ENCODE measurements at places on chromosomes 5 and 9.

DNA sequence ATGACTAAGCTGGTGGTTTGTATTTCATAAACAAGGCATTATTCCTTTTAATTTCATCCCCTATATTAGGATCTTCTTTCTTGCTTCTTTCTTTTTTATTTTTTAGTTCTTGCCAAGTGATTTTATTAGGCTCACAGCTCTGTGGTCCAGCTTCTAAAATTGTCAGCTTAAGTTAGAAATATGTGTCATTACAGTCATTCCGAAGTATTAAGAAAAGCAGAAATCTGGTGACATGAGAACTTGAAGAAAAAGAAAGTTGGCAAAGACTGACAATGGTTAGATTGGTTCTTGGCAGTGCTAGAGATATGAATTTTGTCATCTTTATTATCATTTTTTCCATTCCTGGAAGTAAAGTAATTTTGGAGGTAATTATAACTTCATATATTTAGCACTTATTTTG, 166.5 kb upstream of the PRR16 start:
- no peak for DNase-seq

GRCh38 chr9:5499157-5499556, 11.2 kb upstream of the PDCD1LG2 start:
- DNase-seq = no peak

DNA sequence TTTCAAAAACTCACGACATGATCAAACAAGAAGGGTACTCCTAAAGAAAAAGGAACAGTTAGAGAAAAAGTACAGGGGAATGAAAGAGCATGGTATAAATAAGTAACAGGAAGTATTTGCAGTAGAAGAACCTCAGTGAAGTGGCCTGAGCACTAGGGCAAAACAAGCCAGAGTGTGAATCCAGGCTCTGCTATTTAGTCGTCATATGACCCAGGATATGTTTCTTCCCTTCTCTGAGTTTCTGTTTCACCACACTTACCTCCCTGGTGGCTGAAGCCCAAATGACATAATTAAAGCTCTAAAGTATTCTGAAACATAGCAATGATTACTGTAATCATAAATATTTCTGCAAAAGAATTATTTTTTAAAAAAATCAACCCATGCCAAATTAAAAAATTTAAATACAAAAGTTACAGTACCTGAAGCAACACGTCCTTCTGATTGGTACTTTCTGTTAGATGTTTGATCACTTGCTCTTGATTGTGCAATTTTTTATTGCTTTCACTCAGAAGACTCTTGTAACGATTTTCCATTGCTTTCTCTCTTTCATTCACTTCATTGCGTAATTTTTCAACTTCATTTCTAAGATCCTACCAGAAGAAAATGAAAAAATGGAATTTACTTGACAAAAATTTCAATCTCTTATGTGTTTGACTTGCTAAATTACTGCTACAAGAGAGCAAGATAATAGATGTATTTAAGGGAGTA, 88.9 kb downstream of the CDK5RAP2 start:
- DNase-seq = no peak

GRCh38 chr5:119318256-119318894, 37.4 kb upstream of the TNFAIP8 start:
- no peak for DNase-seq

DNA sequence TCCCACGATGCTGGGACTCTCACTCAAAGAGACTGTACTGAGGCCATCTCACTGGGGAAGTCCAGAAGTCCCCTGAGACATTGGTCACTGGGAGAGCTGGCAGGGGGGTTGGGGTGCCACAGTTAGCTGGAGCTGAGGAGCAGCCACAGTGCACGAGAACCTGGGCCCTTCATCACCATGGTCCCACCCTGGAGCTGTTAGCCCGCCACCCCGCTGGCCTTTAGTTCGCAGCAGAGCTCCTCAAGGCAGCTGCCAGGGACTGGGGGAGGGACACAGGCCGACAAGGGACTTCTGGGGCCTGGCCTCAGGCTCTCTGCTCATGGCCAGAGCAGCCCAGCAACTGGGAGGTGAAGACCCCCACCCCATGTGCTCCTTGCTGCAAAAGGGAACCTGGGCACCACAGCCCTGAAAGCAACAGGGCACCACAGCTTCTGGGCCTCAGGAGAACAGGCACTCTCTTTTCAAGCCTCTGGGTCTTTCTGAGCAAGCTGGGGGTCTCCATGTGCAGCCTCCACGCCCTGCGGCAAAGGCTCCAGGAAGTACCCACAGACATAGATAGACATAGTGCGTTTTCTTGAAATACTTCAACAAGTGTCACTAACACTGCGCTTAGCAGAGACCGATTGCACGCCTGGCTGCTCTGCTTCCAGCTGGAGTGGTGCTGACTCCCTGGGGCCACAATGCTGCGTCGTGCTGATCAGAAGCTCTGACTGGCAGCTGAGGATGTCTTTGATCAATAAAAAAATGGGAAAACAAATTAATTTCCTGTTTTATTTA, 46.0 kb downstream of the VAV2 start:
- DNase-seq = no peak

DNA sequence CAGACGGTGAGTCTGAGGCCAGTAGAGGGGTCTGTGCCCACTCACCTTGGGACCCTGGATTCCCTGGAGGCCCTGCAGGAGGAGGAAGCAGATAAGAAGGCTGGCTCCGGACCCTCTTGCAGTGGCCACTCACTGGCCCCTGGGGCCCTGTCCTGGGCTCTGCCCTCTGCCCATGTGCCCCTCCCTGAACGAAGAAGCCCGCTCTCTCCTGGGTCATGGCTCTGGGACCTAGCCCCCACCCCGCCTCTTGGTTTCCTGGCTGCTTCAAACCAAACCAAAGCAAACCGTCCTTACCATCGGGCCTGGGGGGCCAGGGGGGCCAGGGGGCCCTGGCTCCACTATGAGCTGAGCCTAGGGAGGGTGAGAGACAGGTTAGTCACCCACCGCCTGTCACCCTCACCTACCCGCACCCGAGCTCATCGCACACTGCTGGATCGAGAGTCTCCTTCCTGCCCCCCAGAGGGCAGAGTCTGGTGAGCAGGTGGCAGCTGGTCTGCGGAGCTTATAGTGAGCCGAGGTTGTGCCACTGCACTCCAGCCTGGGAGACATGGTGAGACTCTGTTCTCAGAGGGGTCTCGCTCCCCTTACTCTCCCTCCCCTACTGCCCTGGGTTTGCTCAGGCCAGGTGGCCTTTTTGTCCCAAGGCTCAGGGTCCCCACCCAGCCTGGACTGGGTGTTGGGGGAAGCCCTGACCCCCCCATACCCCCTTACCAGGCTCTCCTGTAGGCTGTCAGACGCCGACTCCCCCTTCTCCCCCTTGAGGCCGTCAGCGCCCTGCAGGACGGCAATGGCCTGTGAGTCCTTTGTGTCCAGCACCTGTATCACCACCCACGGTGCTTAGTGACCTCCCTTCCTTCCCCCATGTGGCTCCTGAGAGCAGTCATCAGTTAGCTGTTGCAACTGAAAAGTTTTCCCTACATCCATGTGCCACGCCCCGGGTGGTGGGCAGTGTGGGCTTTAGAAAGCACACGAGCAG, 15.2 kb upstream of the PHYKPL start:
- DNase-seq = no peak

GRCh38 chr5:141715346-141715905, 33.4 kb upstream of the ARAP3 start:
- no peak for DNase-seq

DNA sequence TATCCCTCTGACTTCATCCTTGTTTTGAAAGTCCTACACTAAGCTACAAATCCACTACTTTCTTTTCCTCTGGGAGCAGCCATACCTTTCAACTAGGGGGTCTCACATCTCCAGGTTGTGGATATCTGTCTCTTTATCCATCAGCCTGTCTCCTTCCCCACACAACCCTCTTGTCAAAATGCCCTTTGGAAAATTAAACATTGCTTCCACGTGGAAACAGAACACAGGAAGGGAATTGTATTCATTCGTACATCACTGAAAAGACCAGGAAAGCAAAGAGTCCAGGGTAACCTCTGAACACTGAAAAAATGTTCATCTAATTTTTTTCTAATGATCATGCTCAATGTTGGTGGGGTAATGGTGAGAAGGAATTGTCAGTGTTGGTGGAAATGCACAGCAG, 203.6 kb downstream of the NR3C1 start:
- DNase-seq = no peak

GRCh38 chr9:75873712-75874111, 16.8 kb upstream of the PCSK5 start:
- DNase-seq = no peak

GRCh38 chr5:35457912-35458823, 159.5 kb upstream of the SPEF2 start:
- DNase-seq = no peak
